ENCODE measurements at places on chromosomes 16 and 17. TPM values are rescaled to one million over a fixed set of nuclear protein-coding genes. Genes with fewer than 3 reads are reported as not detected.

KRTAP9-2 gene
- total RNA-seq, result not detected

HS3ST3A1 gene
- total RNA-seq, result not detected

TSR1 gene
- 46.8 TPM for total RNA-seq

CD300H gene
- not detected for total RNA-seq

SPOP gene
- 145 TPM for total RNA-seq

CFAP52 gene
- not detected for total RNA-seq

KIFC3 gene
- total RNA-seq, result 37.9 TPM

CDK5RAP3 gene
- total RNA-seq, result 54.6 TPM

TMC6 gene
- total RNA-seq, result 49.0 TPM

CDRT4 gene
- total RNA-seq, result 4.9 TPM

CMC2 gene
- 30.6 TPM for total RNA-seq

TPSD1 gene
- total RNA-seq, result not detected

TP53TG3E gene
- total RNA-seq, result not detected

CDH1 gene
- total RNA-seq, result not detected

PPP4C gene
- total RNA-seq, result 215 TPM

KCNJ18 gene
- not detected for total RNA-seq

TP53TG3F gene
- total RNA-seq, result not detected

NLK gene
- total RNA-seq, result 51.0 TPM

FAM117A gene
- 7.0 TPM for total RNA-seq

MT1A gene
- total RNA-seq, result 0.65 TPM

NOMO2 gene
- total RNA-seq, result 263 TPM

FNDC8 gene
- not detected for total RNA-seq

TMEM204 gene
- 67.7 TPM for total RNA-seq

DCTPP1 gene
- 29.2 TPM for total RNA-seq

GLP2R gene
- not detected for total RNA-seq

SGCA gene
- not detected for total RNA-seq
